ENCODE measurements at places on chromosomes 16 and 17.

- DNase-seq: no peak
These were observed 108.4 kb downstream of the CDH13 start for GRCh38 chr16:82735186-82735585.

DNA sequence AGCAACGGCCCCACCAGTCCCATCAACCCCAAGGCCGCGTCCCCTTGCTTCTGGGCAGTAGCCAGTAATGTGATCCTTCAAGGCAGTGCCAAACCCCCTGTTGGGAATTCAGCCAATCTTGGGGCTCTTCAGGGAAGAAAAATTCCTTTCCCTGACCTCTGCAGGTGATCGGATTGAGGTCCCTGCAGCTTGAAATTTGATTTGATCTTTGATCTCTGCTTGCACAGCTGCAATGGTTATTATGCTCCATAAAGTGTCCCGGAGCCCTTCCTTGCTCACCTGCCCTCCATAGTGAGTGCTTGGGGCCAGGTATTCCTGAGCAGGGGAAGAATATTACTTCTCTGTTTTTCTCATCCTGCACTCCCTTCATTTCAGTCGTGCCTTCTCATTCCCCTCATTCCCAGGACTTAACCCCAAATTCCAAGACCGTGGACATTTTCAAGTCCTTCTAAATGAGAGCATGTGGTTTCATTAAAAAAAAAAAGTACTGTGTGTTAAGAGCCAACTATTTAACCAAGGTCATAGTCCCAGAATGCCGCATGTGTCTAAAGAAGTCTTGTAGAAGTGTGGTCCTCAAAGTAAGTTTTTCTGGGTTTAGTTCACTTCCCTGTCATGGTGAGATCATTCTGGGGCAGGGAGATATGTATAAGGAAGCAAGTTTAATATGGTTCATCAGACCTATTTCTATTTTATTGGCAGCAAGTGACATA, 56.3 kb downstream of the SOX9 start:
- no peak for DNase-seq

DNA sequence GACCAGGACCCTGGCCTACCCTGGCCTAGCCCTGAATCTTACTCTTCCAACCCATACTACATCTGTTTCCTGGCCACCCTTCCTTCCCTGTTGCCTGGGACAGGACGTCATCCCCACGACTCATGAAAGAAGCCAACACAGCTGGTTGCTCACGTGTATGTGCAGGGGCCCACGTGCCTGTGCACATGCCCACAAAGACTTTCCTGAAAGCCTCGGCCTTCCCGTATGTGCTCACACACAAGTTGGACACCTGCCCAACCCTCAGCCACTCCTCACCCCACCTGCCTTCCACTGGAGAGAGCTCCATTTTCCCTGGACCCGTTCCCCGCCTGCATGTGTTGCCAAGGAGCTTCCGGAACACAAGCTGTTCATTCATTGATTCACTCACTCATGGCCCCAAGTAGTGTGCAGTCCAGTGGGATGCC, 7.0 kb downstream of the PLXDC1 start:
- no peak for DNase-seq

- DNase-seq: no peak
These were observed 18.0 kb upstream of the NAGS start for GRCh38 chr17:43986225-43986981.

GRCh38 chr17:75549246-75550138, 24.0 kb downstream of the LLGL2 start:
- DNase-seq: no peak

DNA sequence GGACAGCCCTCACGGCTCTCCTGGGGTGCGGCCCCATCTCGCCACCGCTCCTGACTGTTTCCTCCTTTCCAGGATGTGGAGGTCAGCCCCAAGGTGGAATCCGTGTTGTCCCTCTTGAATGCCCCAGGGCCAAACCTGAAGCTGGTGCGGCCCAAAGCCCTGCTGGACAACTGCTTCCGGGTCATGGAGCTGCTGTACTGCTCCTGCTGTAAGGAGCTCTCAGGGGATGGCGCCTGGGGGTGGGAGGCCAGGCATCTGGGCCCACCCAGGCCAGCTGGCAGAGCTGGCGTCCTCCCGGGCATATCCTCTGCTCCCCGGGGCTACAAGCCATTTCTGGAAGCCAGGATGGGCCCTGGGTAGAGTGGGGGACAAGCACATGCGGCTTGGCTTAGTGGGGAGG, 13.2 kb downstream of the IL34 start:
- no peak for DNase-seq

DNA sequence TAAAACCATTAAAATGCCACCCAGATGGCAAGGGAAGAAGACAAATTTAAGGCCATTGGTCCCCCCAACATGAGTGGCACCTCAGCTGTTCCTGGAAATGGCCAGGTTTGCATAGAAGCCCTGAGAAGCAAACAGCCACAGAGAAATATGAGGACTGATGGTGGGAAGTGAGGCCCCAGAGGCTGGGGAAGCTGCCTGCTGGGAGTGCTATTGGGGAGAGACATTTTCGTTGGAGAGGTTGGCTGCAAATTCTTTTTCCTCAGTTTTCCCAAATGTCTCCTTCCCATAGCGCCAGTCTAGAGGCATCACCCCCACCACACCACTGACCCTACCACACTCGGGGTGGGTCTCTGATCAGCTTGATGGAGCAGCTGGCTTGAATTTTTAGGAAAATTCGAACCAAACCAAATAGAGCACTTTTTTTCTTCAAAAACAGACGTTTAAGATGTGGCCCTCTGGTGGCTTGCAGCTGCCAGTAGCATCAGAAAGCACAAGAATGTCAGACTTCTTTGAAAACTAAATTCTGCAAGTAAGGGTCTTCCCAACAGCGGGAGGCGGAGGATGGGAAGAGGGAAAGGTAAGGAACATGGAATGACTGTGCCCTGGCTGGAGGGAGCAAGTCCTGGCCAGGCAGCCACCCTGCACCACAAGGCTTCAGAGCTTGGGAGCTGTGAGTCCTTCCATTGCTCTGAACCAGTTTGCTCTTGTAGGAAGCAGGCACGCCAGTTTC, 13.2 kb upstream of the SLC12A3 start:
- DNase-seq: no peak

DNA sequence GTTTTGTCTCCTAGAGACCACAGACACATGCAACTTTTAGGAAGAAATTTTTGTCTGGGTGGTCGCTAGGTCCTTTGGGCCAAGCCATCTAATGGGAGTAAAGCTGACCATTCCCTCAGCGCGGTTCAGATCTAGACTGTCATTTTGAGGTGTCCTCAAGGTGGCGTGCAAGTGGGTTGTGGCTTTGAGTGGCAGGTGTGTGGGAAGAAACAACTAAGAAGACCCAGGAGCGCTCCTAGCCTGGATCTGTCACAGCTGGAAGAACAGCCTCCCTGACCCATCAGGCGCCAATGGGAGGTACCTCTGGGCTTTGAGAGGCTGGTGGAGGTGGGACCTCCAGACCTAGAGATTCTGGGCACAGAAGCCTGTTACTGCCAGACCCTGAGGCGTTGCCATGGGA, 645.1 kb downstream of the KCNJ18 start:
- DNase-seq: no peak

DNA sequence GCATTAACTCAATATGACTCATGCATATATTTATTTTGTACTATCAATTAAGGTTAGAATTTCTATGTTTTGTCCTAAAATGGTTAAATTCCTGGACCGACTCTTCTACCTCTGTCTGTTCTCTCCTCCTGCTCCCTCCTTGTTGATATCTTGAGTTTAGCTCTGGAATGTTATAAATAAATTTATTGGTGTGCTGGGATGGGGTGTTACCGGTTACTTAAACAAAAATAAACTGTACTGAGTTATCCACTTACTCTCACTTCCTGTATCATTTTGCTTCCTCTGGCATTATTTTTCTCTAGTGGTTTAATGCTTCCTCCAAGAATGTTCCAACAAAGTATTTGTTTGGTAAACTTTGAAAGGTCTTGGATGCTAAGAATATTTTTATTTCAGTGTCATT, 120.1 kb downstream of the ABCA8 start:
- no peak for DNase-seq

- DNase-seq: no peak
These were observed 314.8 kb upstream of the GOT2 start for GRCh38 chr16:59048876-59049275.

DNA sequence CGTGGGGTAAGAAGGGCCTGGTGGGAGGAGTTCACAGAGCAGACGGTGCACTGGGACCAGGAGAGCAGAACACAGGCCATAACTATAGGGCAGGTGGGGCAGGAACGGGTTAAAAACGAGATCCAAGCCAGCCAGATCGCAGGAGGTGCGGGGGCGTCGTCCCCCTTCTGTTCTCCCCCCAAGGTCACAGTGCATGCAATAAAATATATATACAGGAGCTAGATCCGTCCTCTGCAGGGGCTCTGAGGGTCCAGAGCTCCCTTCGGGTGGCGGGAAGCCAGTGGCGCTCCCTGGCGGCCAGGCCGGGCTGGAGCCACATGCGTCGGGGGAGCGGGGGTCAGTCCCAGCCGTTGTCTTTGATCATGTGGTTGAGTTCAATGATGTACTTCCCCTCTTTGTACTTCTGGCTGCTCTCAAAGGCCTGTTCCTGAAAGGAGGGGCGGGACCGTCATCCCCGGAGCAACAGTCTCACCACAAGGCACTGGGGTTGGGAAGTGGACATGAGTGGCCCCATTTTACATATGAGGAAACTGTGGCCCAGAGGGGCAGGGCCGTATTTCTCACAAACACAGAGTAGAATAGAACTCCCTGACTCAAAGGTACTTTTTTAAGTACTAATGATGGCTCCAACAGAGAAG, 768 bp upstream of the TBX6 start:
- peak; percentile 45 for DNase-seq
